ENCODE measurements at places on chromosomes 16 and 17. TPM values are rescaled to one million over a fixed set of nuclear protein-coding genes. Genes with fewer than 3 reads are reported as not detected.

SKAP1 gene
- 2.5 TPM for total RNA-seq

NFATC2IP gene
- 42.9 TPM for total RNA-seq

ZPBP2 gene
- total RNA-seq, result not detected

DNA sequence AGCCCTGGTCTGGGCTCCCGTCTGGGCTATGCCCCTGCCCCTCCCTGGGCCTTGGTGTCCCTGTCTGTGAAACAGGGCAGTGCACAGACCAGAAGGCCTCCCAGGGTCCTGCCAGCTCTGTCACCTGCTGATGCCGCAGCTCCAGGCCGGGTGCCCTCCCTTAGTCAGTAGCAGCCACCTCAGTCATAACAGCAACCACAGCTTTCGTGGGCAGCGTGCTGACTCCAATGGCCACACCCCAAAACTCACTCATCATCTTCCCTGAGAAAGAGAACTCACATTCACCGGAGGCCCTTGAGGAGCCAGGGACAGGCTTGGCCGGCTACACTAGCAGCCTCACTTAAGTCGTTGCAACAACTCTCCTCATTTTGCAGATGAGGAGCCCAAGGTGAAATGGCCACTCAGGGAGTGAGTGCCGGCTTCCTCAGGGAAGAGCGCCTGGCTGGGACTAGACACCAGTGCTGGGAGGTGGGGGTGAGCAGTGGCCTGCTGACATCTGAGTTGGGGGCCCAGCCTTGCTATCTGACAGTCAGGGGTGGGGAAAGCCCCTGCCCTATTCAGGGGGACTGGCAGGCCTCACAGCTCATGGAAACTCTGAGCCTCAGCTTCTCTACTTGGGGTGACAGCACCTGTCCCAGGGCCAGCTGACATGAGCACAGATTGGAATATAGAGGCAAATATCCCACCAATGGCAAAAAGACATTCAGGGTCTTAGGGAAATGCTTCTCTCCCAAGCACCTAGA is 22.6 kb downstream of the SLC5A10 start:
- DNase-seq, result no peak

- DNase-seq, result no peak
Measured at GRCh38 chr16:79970551-79971236, 370.2 kb upstream of the MAF start.

- DNase-seq, result no peak
Measured at GRCh38 chr17:40431231-40431602, 12.0 kb upstream of the IGFBP4 start.

DNA sequence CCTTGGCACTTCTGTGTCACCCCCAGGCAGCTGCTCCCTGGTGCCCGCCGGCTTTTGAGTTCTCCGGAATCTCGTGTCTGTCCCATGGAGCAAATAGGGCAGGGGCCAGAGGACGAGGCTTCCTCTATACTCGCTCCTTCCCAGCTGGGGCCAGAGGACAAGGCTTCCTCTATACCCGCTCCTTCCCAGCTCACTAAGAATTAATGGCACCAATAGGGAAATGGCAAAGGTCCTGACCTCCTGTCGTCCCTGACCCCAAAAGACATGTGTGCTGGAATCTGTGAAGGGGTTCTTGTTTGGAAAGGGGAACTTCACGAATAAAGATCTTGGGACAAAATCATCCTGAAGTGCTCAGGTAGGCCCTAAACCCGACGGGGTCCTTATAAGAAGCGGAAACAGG is 7.6 kb downstream of the SGSH start:
- no peak for DNase-seq

DNA sequence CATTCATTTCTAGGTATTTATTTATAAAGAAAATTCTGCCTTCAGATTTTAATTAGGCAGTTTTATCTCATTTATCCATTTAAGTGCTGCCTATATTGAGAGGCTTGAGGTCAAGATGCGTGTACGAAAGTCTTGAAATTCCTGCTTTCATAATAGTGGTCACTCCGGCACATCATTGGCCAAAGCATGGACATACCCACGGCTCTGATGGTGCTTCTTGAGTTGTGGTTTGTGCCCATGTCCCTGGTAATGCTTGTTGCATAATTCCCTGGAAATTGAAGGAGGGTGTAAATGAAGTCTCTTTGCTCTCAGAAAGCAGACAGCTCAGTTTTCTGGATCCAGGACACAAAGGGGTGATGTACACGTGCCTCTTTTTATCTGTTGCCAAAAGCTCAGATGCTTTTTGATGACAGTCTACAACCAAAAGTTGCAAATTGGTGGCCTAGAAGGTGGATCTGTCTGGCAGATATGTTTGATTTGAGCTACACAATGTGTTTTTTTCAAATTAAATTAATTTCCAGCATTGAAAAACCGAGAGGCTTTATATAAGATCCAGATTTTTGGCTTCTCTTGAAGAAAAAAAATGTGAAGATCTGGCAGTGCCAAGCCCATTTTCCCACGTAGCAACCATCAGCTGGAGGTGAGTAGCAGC is 94.4 kb downstream of the SHISA9 start:
- no peak for DNase-seq

GRCh38 chr16:67282447-67282805 is 3.1 kb downstream of the PLEKHG4 start:
- no peak for DNase-seq

DNA sequence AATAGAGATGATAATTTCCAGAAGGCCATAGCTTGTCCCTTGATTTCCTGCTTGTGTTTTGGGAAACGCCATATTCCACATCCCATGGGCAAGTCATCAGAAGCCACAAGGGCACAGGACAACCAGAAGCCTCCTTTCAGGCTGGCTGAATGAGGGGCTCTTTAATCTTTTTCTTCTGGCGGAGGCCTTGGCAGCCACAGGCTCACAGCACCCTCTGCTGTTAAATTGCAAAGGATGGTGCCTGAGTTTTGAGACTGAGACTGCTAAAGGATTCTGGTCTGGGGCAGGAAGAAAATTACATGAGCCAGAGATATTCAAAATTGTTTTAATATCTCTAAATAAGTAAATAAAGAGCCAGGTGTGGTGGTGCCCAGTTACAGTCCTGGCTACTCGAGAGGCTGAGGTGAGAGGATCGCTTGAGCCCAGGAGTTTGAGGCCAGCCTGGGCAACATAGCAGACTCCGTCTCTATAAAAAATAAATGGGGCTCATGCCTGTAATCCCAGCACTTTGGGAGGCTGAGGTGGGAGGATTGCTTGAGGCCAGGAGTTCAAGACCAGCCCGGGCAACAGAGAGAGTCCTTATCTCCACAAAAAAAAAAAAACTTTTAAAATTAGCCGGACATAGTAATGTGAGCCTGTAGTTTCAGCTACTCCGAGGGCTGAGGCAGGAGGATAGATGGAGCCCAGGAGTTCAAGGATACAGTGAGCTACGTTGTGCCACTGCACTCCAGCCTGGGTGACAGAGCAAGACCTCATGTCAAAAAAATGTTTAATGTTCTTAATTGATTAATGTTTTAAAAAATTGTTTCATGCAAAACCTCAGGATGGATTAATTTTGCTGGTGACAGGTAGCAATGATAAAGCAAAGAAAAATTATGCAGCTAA is 26.3 kb downstream of the AARSD1 start:
- DNase-seq, result no peak

DNA sequence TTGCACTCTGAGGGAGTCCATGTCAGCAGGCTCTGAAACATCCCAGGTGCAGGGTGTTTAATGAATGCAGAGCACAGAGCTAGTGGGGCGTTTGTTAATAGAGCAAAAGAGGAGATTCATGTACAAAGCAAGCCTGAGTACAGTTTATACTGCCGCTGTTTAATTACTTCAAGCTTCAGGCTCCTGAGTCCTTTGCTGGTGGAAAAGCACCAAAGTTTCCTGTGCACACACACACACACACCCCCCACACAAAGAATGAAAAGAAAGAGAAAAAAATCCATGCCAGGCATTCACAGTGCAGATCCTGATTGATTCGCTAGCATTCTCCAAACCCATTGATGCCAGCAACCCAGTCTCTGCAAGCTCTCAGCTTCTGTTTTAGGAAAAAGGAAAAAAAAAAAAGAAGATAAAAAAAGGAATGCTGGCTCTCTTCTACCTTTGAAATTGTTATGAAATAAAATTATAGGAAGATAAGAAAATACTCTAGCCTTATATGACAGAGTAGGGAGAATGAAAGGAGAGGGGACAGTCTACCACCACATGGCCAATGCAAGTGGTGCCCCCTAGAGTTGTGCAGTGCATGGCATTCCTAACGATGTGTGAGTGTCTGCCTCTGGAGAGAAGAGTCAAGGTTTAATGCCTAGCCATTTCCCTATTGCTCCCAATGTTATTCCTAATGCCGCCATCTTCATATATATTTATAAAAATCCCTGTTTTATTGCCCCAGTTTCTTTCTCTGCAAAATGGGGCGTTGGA is 216.5 kb downstream of the TMEM114 start:
- DNase-seq, result no peak

DNA sequence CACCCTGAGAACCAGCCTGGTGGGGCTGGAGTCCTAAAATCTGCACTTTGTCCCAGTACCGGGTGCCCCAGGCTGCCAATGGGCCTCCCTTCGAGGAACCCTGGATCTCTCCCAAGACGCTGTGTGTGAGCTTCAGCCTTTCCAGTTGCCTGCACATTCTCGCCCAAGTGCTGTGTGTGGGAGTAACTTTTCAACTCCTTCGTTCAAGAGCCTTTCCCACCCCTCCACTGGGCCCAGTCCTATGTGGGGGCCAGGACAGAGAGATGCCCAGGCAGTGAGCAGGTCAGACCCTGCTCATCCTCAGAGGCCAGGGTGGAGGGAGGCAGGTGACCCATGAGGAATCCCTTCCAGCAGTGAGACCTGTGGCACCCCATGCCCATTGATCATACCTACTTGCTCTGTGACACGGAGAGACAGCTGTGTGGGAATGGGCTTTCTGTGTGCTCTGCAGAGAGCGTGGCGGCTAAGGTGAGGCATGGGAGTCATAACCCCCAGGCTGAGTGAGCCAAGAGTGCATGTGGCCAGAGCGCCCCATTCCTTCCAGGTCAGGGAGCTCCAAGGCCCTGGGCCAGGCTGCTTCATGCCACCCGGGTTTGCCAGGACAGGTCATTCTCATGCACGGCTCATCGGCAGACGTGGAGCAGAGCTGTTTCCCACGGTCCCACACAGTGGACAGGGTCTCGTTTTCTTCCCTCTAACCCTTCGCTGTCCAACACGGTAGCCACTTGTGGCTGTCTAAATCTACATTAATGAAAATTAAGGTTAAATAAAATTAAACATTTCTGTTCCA is 154.4 kb downstream of the CLEC16A start:
- no peak for DNase-seq

Measured in left colon (tissue), 2 donors.